ENCODE measurements at places on chromosomes 3 and 15.

DNA sequence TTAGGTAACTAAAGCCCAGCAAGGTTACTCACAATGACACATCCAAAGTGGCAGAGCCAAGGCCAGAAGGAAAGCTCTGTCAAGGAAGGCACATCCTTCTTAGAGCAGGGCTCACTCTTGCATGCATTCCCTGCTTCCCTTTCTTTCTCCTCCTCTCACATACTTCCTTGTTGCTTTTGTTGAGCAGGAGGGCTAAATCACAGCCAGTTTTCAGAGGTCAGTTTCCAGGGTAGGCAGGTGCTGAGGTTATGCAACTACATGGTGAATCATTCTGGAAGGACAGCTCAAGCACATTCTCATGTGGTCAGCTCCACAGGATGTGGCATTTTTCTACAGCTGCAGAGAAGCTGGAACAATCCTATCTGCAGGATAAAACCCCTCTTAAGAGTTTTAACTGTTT is 275.6 kb downstream of the ZNF621 start:
- no peak for DNase-seq

GRCh38 chr3:115359536-115359935 is 212.4 kb upstream of the ZBTB20 start:
- DNase-seq: no peak

- DNase-seq: no peak
Observed at GRCh38 chr3:8500319-8500988, 1.2 kb upstream of the LMCD1 start.

GRCh38 chr15:73989001-73989798 is 2.9 kb downstream of the STOML1 start:
- no peak for DNase-seq

Data from activated CD8-positive, alpha-beta memory T cell treated with anti-CD3 and anti-CD28 coated beads for 1 hour (primary cell).